Adrenal gland (tissue), 19 donors: ENCODE measurements at places on chromosomes 1 and 21.

DNA sequence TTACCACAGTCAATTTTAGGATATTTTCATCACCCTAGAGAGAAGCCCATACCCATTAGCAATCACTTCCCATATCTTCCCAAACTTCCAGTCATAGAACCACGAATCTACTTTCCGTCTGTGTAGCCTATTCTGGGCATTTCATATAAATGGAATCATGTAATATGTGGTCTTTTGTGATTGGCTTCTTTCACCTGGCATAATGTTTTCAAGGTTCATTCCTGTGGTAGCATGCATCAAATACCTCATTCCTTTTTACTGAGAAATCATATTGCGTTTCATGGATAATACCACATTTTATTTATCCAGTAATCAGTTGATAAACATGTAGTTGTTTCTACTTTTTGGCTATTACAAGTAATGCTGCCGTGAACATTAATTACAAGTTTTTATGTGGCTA lies 21.5 kb downstream of the DESI2 start:
- DNase-seq: no peak

DNA sequence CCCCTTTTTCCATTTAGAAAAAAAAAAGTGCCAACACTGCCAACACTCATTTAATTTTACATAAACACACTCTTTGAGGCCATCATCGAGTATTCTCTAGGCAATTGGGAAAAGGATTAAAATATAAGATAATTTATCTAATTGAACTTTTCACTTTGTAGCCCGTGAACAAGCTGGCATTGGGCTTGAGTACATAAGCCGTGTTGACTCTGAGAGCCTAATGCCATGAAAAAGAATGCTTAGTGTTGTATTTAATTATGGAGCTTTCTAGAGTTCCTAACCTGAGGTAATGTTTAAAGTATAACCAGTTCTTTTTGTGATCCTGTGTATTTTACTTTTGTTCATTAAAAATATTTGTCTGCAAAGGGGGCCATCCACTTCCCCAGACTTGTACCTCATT lies 193.8 kb downstream of the LYPLAL1 start:
- DNase-seq: no peak

- DNase-seq: no peak
Observed at GRCh38 chr1:52551507-52552235, 1.2 kb downstream of the TUT4 start.

- peak; percentile 56 for DNase-seq
Observed at GRCh38 chr1:7388488-7389185, 382.5 kb upstream of the VAMP3 start.

DNA sequence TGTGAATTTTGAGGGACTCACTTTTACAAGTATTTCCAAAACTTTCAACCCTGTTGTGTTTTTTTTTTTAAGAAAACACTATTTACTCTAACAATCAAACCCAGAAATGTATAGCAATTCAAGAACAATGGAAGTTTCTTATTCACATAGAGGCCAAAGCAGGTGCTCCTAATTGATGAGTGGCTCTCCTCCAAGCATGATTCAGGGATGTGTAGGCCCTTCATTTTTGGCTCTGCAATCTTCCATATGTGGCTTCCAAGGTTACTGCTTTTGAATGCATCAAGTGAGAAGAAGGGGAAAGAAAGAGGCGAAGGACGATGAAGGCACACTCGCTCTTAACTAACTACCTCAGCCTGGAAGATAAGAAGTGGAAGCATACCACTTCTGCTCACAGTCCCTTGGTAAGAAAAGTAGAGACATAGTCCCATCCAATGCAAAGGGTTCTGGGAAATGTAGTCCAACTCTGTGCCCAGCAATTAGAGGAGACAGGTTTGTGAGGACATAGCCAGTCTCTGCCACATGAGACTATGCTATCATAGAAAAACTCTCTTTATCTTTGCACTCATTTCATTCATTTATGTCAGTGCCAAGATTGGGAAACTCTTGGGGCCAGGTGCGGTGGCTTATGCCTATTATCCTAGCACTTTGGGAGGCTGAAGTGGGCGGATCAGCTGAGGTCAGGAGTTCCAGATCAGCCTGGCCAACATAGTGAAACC lies 46.0 kb downstream of the OPTC start:
- DNase-seq: no peak

- DNase-seq: no peak
Observed at GRCh38 chr1:6174621-6175410, 5.3 kb downstream of the CHD5 start.

- no peak for DNase-seq
Observed at GRCh38 chr1:161935264-161935663, 88.4 kb downstream of the OLFML2B start.

GRCh38 chr1:36937371-36937770 lies 96.9 kb downstream of the GRIK3 start:
- no peak for DNase-seq

DNA sequence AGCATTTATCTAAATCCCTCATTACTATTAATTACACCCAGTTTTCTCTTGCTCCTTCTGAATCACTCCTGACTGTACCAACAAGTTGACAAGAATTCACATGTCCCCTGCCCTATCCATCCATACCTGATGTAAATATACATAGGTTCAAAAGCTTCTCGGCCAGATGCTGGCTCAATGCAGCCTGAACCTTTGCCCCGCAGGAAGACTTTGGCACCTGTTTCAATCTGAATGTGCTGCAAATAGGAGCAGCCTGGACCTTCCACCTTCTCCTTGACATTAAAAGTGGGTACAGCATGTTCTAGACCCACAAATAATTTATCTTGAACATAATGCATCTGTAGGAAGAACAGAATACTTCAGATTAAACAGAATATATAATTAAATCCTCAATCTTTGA lies 8.7 kb downstream of the KHDC4 start:
- DNase-seq: no peak

DNA sequence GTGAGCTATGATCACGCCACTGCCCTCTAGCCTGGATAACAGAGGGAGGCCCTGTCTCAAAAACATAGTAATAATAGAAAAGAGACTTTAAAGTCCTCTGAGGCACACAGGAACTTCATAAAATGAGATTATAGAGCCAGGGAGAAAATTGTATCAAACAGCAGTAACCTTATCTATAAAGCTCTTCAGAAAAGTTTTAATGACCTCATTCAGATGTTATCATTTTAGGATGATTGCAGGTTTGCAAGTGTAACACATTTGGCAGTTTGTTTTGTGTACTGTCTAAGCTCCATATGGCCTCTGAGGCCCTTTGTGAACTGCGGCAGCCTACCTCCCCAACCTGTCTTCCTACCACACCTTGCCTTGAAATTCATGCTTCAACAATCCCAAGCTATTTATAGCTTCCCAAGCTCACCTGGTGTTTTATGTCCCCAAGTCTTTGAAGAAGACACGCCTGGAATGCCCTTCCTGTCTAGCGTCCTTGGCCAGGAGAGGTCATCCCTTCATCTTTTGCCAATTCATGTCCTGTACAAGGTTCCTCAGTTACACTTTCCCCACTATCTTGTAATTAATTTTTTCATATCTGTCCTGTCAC lies 8.5 kb upstream of the AKNAD1 start:
- DNase-seq: no peak

DNA sequence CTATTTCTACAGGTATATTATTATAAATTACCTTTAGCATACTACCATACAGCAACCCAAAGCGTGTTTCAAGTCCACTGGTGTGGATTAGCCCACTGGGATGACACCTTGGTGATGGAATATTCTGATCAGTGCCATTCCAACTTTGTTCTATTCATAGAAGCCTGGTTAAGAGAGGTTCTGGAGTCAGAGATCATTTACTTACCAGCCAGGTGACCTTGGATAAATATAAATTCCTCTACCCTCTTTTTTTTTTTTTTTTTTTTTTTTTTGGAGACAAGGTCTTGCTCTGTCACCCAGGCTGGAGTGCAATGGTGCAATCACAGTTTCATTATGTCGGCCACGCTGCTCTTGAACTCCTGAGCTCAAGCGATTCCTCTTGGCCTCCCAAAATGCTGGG lies at the start of gene SPATA45:
TSS of gene SPATA45 (minus strand) at position 101 of the 400 bp plus-strand sequence. CDS start 11,500 bp downstream, outside the sequence.
- DNase-seq: no peak

GRCh38 chr21:34790834-34791233 lies 122.0 kb downstream of the CLIC6 start:
- DNase-seq: no peak

- DNase-seq: no peak
Observed at GRCh38 chr1:151639466-151639865, 27.6 kb downstream of the SNX27 start.

DNA sequence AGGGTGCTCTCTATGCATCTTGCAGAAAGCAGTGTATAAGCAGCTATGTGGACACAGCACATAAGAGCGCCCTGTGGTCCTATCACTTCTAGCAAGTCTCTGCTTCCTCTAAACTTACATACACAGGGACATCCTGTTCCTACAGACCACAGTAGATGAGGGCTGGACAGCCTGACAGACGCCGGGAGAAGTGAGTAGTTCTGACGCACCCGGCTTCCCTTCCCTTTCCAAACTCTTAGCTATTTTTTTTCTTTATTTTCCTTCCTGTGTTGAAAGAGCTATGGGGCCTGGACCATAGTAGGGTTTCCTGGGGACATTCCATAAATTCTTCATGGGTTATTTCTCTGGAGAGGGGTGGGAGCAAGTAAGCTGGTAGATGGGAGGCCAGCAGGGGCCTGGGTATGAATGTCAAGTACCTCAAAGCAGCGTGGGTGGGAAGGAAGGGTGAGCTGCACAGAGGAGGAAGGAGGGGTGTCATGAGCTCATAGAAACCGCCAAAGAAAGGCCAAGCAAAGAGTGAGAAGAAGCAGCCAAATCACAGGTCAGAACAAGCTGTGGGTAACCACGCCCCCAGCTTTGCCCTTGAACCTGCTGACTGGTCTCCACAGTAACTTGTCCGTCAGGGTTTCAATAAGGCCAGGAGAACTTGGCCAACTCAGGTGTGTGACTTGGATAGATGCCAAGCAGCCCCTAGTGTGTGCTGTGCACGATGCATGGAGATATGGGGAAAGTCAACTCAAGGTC lies 36.6 kb downstream of the PLXNA2 start:
- DNase-seq: peak; percentile 60

DNA sequence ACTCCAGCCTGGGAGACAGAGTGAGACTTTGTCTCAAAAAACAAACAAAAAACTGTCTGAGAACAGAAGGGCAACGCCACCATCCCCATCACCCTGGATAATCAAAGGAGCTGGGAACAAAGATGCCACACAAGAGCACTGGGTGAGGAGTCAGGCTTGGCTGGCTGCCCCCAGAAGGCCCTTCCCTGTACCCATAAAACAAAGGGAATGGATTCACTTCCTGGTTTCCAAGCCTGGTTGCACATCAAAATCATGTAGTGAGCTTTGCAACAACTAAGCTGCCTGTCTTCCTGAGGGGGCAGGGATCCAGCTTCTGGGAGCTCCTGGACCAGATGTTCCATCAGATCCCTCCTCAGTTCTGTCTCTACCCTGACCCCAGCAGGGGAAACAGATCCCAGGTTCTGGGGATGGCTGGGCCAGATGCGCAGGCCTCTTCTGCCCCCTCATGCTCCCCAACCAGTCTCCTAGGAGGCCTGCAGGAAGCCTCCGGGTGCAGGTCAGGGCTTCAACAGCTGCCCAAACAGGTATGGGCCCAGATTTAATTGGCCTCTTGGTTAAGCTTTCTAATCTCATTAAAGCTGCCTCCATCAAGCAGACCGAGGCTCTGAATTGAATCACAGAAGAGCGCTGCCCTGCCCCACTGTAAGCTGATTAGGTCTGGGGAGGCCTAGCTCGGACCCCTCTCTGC lies 97.8 kb downstream of the MRPL37 start:
- no peak for DNase-seq

- no peak for DNase-seq
Observed at GRCh38 chr1:32755098-32755809, 52.7 kb upstream of the SYNC start.

GRCh38 chr21:42310411-42311001 lies 4.7 kb downstream of the TFF3 start:
- DNase-seq: no peak

- DNase-seq: no peak
Observed at GRCh38 chr1:119226913-119227312, 86.5 kb upstream of the WARS2 start.

- no peak for DNase-seq
Observed at GRCh38 chr1:185314411-185314810, 2.6 kb downstream of the IVNS1ABP start.

- no peak for DNase-seq
Observed at GRCh38 chr1:159957824-159958268, 3.8 kb upstream of the SLAMF9 start.

GRCh38 chr21:44392185-44392584 lies 38.8 kb downstream of the TRPM2 start:
- DNase-seq: no peak

GRCh38 chr1:5485436-5485835 lies 506.8 kb downstream of the NPHP4 start:
- DNase-seq: no peak

- no peak for DNase-seq
Observed at GRCh38 chr21:32710069-32710784, 17.6 kb downstream of the SYNJ1 start.

DNA sequence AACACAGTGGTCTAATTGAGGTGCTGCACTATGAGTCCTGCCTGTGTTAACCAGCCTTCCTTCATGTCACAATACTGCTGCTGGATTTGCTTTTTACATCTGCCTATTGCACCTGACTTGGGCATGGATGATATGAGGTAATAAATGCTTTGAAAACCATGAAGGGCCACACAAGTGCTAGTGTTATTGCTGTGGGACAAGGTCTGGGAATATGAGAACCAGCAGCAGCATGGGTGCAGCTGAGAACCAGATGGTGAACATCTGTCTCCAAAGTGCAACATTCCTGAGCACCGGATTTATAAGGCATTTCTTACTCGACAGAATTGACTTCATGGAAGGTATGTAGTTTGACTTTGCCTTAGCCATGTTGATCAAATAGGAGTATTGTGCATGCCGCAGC lies 16.6 kb downstream of the TRIM45 start:
- DNase-seq: no peak

GRCh38 chr1:74673351-74674111 lies at the start of gene ERICH3:
ERICH3 (minus strand) TSS chr1:74673792; CDS start chr1:74673519, 273 bp downstream.
- DNase-seq: no peak

DNA sequence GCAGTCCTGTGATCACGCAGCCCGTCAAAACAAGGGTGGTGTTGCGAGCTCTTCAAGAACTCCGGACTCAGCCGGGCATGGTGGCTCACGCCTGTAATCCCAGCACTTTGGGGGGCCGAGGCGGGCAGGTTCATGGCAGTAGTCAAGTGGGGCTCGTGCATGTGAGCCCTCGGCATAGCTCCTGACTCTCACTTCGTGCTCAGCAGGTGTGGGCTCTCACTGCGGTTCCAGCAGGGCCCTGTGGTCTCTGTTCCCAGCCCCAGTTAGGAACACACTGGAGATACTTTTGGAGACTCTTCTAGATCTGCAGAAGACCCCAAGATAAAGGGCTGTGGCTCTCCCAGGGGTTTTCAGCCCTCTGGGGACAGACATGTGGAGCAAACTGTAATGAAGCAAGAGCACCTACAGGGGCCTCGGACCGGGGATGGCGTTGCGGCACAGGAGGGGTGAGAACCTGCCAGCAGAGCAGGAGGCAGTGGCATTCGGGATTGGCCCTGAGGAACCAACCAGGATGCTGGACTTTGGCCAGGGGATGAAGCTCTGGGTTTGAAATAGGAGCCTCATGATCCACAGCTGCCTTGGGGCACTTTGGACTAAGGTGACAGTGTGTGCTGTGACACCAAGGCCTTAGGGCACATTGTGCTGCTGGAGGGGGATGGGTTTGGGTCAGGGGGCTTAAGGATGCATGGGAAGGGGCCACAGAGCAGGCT lies 443.2 kb downstream of the CAMTA1 start:
- DNase-seq: no peak
